ENCODE measurements at places on chromosomes 7 and 10.

GRCh38 chr7:68440866-68441265 lies 1157.4 kb upstream of the AUTS2 start:
- DNase-seq = no peak

GRCh38 chr7:155569681-155570080 lies 23.3 kb upstream of the CNPY1 start:
- no peak for DNase-seq

GRCh38 chr7:88280801-88281200 lies 25.9 kb downstream of the STEAP4 start:
- DNase-seq = no peak

- no peak for DNase-seq
Measured at GRCh38 chr10:11758527-11759236, 16.5 kb downstream of the ECHDC3 start.

DNA sequence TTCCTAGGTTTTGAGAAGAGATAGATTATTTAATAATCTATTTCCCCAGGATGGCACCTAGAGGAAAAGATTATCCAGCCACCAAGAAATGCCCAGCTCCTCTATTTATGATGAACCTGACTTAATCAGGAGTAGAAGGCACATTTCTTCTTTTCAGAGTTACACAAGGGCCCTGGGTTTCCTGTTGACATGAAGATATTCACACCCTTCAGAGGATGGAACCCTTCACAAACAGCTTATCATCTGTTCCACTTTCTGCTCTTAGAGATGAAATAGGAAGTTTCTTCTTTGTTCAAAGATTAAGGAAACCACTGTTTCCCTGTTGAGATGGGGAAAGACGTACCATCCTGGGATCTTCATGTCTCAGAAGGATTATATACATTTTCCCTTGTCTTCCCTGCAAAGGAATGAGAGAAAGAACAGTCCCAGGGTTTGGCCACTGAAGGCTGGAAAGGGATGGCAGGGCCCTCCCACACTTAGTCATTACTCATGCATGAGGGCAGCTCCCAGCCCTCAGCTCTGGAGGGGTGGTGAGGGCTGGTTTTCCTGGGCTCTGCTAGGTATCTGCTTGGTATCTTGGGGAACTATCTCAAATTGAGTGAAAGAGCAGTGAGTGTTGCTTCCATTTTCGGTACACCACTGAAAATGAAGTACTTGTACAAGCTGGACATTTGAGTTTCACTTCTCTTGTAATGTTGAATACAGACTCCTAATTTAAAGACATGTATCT lies 64.0 kb downstream of the MTPAP start:
- DNase-seq = no peak

- DNase-seq = no peak
Measured at GRCh38 chr7:108014747-108015682, 12.1 kb upstream of the LAMB1 start.

DNA sequence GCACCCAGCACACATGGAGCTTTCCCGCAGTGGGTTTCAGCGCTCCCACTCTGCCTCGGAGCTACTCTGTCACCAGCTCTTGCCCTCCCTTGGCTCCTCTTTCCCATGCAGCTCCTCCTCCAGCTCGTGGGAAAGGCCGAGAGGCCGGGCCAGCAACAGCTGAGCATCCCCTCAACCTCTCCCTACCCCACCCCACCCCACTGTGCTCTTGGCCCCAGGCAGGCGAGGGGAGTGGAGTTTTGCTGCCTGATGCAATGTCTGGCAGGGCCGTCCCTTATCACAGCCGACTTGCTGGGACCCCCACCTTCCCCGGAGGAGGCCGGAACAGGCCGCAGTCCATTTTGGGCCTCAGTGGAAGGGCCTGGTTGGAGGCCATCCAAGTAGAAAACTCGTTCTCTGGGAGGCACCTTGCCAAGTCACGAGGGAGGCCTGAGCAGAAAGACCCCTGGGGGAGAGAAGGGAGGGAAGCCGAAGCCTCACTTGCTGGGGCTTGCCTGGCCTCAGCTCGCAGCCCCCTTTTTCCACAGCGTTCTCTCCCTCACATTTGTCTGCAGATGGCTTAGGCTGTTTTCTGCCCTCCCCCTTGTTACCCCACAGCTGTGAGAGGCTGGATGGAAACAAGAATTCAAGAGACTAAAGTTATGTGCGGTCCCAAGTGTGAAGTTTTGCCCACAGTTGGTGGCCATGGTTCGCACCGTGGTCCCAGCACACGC lies 35.3 kb downstream of the CHST3 start:
- DNase-seq = no peak

- DNase-seq = no peak
Measured at GRCh38 chr10:105063796-105064195, 422.7 kb downstream of the SORCS3 start.

DNA sequence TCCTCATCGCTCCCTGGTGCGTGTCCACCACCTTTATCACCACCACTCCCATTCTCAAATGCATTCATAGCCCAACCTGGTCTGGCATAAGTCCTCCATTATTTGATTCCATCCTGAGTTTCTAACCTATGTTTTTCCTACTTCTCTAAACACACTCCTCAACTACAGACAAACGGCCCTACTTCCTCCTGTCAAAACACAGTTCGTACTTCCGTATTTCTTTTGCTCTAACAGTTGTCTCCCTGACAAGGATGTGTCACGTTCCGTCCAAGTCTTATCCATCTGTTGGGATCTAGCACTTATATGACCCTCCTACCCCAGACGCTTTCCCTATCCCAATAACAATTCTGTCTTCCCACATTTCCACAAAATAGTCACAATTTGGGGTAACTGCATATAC lies 46.8 kb downstream of the DOCK4 start:
- DNase-seq = no peak

DNA sequence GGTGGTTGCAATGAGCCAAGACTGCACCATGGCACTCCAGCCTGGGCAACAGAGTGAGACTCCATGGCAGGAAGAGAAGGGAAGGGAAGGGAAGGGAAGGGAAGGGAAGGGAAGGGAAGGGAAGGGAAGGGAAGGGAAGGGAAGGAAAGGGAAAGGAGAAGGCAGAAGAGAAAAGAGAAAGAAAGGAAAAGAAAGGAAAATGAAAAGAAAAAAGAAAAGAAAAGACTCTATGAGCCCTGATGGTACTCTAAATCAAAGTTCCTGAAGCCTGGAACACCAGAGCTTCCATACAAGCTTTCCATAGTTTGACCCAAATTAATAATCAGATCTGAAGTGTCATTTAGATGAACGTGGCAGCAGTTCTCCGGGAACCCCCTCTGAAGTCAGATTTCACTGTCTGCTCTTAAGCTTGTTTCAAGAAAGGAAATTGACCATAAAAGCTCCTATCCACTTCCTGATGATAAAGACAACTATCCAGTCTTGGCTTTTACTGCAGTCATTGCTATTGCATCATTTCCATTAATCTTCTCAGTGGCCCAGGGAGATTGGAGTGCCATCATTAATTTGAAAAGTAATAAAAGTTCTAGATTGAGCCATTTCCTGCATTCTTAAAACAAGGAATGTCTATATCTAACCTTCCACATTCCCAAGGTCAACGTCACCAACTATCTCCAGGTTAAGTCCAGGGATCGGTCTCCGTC lies 44.2 kb upstream of the FRMD4A start:
- peak; percentile 70 for DNase-seq

DNA sequence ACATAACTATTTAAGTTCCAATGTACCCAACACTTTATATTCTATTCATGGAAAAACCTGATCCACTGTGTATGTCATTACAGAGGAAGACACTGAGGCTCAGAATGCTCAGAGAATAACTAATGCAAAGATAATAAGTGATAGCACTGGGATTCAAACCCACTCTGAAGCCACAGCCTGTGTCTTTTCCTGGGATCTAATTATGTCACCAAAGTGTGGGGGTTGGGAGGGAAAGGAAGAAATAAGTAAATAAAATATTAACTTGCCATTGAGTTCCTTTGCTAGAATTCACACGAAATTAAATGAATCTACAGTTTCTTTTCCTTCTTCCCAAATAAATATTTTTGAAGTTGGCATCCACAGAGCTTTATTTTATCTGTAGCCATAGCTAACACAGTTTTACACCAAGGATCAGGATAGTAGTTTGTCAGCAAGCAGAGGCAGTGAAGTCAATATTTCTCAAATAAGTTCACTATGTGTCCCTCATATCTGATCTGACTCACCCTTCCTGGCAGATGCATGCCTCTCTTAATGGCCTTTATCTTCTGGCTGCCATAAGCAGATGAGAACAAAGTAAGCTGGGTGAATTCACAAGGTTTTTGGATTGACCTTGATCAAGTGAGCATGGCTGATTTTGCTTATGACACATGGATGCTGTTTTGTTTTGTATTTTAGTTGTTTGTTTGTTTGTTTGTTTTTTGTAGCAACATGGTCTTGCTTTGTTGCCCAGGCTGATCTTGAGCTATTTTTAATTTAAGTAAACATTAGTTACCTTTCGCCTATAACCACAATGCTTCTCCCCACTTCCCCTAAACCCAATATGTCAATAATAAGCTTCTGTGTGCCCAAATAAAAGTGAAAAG lies 6.3 kb downstream of the RAPGEF5 start:
- DNase-seq = no peak

DNA sequence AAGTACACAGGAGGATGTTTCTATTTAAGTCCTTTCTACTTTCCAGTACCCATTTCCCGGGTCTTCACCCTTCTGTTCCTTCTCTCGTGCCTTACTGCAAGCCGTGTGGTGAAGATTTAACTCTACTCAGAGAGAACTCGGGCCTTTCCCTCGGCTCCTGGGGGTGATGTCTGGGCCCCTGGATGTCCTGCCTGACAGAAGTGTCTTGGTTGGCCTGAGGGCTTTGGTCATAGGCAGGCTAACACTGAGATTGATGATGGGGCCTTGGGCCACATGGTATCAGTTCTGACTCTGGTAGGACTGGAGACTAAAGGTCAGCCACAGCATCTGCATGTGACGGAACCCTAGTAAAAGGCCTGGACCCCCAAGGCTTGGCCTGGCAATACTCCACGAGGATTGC lies 80.4 kb downstream of the CHST15 start:
- DNase-seq = no peak

- DNase-seq = no peak
Measured at GRCh38 chr7:20558963-20559716, 56.3 kb upstream of the ABCB5 start.

- no peak for DNase-seq
Measured at GRCh38 chr10:126470991-126471390, 82.7 kb upstream of the ADAM12 start.

GRCh38 chr7:41819645-41820044 lies 116.8 kb upstream of the INHBA start:
- DNase-seq = no peak

DNA sequence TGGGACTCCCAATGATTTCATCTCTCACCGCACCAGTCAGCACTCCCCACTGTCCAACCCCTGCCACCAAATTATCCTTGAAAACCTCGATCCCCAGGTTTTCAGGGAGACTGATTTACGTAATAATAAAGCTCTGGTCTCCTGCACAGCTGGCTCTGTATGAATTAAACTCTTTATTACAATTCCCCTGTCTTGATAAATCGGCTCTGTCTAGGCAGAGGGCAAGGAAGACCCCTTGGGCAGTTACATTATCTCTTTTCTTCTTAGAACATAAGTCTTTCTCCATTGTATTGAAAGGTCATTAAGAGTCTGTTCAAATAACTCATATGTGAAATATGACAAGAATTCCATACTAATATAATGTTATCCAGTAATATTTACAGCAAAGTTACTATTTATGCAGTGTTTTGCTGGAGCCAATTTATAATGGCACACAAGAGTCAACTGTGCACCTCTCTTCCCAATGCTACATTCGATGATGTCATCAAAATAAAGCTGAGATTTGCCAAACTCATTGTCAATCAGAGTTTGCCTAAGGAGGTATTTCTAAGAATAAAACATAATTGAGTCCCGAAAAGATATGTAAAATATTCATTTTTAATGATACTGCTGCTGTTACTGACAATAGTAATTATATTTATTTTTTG lies 1297.2 kb upstream of the LRRTM3 start:
- DNase-seq = no peak

DNA sequence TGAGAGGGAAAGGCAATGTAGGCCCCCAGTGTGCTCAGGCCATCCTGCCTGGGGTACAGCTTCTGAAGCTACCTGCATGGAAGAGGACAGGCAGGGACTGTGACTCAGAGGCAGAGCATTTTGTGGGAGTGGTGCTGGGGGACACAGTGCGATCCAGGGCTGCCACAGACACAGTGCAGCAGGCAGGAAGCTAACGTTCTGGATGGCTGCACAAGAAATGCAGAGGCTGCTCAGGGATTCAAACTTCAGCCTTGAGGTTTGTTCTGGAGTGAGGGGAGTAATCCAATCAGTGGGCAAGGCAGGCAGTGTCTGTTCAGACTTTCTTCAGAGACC lies 648.0 kb upstream of the IGFBP3 start:
- DNase-seq = no peak

DNA sequence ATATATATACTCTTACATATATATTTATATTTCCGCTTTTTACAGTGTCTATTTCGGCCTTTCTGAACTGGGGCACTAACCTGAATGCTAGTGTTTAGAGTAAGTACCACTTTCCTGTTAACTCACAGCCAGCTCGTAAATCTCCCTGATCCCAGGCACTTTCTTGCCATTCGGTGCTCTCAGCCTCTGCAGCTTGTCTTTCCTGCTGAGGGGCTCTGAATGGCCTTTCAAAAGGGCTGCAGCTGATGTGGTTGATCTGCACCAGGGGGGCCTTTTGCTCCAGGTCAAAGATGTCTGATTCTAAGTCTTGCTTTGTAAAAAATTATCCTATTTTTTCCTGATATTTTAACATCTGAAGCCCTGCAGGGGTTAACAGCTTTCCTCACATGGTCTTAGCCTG lies 25.5 kb upstream of the HPS1 start:
- no peak for DNase-seq

DNA sequence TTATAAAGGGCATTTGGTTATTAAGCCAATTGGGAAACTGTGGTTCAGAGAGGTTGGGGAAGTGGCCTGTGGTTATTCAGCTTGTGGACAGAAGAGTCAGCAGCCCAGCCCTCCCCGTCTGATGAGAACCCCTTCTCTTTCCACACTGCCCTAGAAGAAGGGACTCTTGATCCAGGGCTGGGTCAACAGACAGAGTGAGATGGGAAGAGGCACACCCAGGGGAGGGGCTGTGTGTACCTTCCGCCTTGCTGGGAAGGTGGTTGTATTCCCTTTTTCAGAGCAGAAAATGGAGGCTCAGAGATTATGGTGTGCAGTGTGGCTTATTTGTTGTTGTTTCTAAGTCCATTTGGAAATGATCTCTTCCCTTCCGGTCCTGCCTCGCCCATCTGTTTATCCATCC lies 103.4 kb downstream of the GRK5 start:
- no peak for DNase-seq

- no peak for DNase-seq
Measured at GRCh38 chr7:122643250-122643649, 55.7 kb downstream of the RNF133 start.

- DNase-seq = no peak
Measured at GRCh38 chr10:62116896-62117295, 151.7 kb downstream of the RTKN2 start.

DNA sequence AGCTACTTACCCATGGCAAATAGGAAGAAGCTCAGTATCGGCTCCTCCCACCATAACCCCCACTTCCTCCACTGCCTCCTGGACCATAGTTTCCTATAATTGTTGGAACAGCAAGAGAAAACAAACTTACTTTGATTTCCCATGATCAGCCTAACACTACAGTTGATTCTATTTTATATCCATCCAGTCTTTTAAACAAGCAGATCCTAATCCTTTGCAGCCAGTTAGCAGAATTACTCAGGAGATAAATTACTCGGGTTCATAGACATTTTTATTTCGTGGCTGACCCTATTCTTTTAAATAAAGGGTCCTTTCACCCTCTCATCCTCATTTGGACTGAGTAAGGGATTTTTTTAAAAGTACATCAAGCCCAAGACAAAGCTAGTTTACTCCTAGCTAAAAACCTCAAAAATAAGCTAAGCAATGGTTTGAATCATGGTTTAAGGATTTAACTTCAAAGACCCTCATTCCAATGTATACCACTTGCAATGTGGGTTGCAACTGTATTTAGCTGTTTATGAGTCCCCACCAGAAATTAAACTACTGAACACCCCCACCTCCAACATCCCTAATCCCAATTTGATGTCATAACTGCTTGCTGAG lies 8.0 kb downstream of the HNRNPA2B1 start:
- DNase-seq = no peak
